ENCODE measurements at places on chromosomes 1 and 21.

DNA sequence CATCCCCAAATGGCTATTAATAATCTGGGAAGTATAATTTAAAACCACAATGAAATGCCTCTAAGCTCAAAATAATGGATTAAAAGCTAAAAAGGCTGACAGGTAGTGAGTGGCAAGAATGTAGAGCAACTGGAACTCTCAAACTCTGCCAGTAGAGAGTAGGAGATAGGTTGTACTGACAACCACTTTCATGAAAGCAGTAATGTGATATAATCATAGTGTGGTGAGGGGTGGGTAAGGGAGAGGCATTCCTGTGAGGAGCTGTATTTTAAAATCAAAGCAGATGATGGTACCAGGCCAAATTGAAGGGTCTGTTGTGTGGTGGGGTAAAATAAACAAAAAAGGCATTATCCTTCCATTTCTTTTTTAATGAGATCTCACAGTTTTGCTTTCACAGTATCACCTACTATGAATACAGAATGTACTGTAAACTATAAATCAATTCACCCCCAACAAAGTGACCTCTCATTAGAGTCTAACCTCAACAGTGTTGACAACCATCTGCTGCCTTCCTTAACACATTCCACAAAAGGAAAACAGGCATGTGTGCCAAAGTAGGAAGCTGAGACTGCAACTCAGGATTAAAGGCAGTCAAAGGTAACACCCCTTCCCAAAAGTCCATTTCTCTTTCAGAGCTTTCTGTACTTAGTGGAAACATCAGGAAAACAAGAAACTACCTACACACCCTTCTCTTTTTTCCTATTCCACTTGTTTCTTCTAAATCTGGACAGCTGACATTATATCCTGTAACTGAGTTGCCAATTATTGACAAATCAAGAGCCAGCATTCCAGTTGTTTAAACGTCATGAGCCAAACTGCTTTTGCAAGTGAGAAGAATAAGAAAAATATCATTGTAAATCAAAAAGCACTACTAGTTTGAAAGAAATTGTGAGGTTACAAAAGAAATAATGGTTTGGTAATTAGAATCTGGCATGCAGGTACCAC, 130.8 kb downstream of the FAF1 start:
- DNase-seq = no peak

- DNase-seq = no peak
Measured at GRCh38 chr1:111778541-111779051, 22.9 kb downstream of the DDX20 start.

DNA sequence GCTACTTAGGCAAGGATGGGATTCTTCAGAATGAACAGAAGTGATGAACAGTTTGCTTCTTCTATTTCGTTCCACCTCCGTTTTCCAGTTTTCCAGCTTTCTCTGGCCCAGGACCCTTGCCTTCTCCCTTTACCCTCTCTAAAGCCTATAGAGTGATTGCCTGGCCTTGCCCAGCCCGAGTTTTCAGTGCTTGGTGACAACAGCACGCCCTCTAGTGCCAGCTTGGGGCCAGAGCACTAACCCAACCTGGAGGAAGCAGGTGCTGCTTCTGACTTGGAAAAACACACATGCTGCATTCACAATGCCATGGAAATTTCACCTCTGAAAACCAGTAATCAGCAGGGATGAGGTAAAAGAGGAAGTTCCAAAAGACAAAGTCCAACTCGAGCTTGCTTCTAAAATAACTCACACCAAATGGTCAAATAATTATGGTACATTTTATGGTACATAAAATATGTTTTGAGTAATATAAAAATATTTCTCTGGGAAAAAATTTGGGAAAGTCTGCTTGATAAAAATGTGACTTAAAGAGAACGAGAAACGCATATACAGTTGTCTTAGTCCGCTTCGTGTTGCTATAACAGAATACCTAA, 26.1 kb downstream of the UBE2T start:
- peak; percentile 34 for DNase-seq

- no peak for DNase-seq
Measured at GRCh38 chr1:153849487-153850185, 73.1 kb downstream of the GATAD2B start.

GRCh38 chr1:38598118-38598517, 261.5 kb downstream of the RRAGC start:
- no peak for DNase-seq

GRCh38 chr1:5970610-5971273, 21.5 kb downstream of the NPHP4 start:
- DNase-seq = no peak

GRCh38 chr1:62382658-62382955, 54.2 kb upstream of the USP1 start:
- no peak for DNase-seq

DNA sequence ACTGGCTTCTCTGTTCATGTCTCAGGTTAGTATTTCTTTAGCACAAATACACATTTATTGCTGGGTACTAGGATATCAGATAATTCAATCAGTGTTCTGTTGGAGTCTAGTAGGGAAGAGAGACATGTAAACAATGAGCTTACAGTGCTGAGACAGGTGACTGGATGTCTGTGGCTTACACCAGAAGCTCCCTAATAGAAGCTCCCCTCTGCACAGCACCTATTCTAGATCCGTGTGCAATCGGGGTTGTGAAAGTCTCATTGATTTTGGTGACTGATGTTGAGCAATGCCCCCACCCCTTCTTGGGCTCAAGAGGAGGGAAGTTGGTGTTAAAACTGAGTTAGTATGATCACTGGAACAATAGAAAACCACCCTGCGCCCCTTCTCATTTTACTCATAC, 279.2 kb downstream of the RPS6KC1 start:
- no peak for DNase-seq

DNA sequence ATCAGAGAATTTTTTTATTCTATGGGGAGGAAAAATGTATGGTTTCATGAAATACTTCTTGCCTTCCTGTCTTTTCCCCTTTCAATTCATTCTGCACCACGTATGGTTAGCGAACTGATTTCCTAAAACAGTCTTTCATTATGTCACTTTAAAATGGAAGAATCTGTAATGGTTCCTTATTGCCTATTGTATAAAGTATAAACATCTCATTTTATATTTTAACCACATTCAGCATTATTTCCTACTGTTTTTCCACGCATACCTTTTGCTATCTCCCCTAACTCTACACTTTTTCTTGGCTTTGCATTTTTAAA, 232.3 kb upstream of the B3GALT2 start:
- DNase-seq = no peak

- no peak for DNase-seq
Measured at GRCh38 chr1:164863056-164863455, 304.1 kb downstream of the PBX1 start.

DNA sequence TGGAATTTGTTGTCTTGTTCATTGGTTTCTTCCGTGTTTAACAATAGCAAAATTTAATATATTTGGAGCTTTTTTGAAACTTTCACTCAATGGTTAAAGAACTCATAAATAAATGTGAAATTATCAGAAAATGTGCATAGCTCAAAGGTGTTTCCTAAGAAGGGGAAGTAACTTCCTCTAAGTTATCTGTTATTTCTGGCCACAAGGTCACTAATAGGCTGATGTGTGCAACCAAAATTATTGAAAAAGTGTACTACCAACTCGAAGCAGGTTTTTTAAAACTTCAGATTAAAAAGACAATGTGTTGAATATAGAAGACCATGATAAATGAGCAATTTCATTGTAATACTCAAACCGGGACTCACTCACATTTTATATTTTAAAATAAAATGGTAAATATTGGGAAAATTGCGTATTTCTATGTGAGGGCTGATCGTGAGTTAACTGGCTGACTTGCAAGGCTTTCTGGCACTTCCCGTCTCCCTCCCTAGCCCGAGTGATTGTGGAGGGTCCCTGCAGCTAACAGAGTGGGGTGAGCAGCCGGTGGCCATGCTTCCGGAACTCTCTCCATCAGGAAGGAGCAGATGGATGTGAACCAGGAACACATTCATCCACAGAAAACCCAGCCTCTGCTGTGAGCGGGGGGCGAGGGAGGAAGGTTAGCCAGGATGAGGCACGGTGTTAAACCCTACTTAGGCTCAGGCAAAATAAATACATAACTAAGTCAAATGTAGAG, 96.9 kb downstream of the ERG start:
- DNase-seq = no peak

DNA sequence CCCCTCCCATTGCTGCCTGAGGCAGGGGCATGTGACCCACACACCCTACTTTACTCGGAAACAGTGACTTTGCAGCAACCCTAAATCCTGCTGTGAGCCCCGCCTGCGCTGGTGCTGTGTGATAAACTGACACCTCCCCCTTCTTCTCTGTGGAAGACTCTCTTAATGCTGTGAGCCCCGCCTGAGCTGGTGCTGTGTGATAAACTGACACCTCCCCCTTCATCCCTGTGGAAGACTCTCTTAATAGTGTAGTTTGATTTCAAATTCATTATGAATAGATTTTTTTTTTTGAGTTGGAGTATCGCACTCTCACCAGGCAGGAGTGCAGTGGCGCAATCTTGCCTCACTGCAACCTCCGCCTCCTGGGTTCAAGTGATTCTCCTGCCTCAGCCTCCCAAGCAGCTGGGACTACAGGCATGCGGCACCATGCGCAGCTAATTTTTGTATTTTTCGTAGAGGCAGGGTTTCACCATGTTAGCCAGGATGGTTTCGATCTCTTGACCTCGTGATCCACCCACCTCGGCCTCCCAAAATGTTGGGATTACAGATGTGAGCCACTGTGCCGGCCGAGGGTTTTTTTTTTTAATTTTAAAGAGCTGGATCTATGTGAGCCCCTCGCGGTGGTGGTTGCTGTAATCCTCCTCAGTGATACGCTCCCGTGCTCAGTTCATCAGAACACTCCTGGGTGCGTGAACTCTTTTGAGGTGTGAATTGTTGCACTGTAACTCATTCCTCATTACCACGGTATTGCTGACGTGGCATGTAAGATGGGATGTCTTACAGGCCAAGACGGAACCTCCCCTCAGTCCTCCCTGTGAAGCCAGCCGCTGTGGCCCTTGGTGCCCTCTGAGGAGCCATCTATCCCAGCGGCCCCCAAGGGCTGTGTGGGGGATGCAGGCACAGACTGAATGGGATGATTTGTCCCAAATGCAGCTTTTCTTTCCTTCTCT, 60.3 kb downstream of the GALNT2 start:
- DNase-seq = no peak

GRCh38 chr1:238558156-238558555, 667.4 kb upstream of the ZP4 start:
- peak; percentile 44 for DNase-seq

DNA sequence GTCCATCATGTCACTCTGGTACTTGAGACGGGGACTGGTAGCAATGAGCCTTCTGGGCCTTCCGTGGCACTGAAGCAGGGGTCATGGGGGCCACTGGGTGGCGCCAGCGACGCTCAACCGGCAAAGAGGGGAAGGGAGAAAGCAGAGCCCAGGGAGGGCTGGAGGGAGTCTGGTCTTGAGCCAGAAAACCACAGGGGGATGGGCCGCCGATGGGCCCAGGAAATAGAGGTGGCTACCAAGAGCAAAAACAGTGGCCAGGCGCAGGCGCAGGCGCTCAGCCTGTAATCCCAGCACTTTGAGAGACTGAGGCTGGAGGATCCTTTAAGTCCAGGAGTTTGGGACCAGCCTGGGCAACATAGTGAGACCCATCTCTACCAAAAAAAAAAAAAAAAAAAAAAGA, 21.8 kb downstream of the EXOC8 start:
- DNase-seq = no peak

DNA sequence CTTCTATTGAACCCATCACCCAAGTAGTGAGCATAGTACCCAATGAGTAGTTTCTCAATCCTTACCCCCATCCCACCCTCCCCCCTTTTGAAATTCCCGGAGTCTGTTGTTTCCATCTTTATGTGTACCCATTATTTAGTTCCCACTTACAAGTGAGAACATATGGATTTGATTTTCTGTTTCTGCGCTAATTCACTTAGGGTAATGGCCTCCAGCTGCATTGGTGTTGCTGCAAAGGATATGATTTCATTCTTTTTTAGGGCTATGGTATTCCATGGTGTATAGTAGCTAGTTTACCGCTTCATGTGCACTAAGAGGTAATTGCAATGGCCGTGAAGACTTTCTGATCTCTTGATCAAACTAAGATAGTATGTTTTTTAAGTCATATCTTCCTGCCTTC, 107.5 kb upstream of the SERTAD4 start:
- no peak for DNase-seq

GRCh38 chr1:159881622-159882526, 18.1 kb downstream of the CFAP45 start:
- DNase-seq = peak; percentile 81

- peak; percentile 90 for DNase-seq
Measured at GRCh38 chr1:184910691-184911091, 63.6 kb downstream of the NIBAN1 start.

DNA sequence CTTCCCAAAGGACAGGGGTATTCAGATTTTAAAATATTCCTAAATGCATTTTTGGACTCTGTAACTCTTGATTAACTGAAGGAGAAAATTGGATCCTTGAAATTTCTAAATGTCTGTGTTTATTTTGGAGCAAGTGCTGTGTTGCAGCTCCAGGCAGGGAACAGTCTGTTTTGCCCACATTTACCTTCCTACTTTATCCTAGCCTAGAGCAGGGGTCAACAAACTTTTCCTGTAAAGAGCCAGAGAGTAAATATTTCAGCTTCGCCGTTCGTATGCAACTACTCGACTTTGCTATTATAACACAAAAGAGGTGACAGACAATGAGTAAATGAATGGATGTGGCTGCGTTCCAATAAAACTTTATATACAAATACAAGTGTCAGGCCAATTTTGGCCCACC, 402.2 kb downstream of the GPATCH2 start:
- DNase-seq = no peak

DNA sequence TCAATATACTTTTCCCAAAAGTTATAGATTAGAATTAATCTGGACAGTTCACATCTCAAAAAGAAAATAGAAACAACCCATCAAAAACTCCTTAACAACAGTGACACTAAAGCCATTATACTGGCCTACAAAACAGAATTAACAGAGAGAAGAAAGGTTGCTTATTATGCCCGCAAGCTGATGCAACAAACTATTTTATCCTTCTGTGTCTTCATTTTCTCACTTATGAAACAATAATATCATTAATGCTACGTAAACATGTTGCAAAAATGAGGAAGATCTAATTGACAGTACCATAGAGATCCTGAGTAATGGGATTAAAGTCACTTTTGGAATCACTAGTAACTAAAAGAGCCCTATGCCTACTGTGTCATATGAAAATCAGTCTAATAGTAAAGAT, 32.6 kb downstream of the LPGAT1 start:
- DNase-seq = no peak

DNA sequence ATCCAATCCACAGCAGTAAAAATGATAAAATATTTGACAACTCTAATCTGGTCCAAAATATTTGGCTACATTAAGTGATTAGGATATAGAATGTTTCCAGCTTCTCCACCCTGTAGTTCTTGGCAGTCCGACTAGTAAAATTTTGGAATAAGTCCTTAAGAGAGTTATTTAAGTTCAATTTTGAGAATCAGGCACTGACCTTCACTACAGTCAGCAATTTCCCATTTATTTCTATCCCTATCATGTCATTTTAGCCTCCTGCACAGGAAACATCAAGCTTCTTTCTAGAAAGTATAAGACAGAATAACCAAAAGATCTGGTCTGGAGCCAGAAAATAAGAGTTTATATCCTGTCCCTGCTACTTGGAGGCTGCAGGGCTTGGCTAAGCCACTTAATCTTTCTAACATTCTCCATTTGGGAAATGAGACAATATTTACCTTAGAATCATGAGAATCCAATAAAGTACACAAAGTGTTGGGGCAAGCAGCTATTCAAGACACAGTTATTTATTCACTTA, 162.2 kb downstream of the DPYD start:
- DNase-seq = peak; percentile 24
